ENCODE measurements at places on chromosomes 6 and 20. TPM values are rescaled to one million over a fixed set of nuclear protein-coding genes. Genes with fewer than 3 reads are reported as not detected.

C20orf204 gene
- total RNA-seq: 2.1 TPM

IMPG1 gene
- total RNA-seq: not detected

TTK gene
- total RNA-seq: 25.1 TPM

VAPB gene
- total RNA-seq: 33.1 TPM

EPPIN gene
- not detected for total RNA-seq

SPATS1 gene
- not detected for total RNA-seq

DZANK1 gene
- 2.1 TPM for total RNA-seq

NCOA5 gene
- total RNA-seq: 27.2 TPM

KHDC1 gene
- total RNA-seq: 5.1 TPM

OPN5 gene
- total RNA-seq: not detected

PGC gene
- total RNA-seq: not detected

CCN6 gene
- total RNA-seq: not detected

IER3 gene
- 312 TPM for total RNA-seq

NNAT gene
- 0.29 TPM for total RNA-seq

DPPA5 gene
- total RNA-seq: not detected

KHDRBS2 gene
- total RNA-seq: not detected

CRISP2 gene
- not detected for total RNA-seq

PPP1R3G gene
- 0.04 TPM for total RNA-seq

LINC00237 gene
- total RNA-seq: not detected

CASS4 gene
- 2.7 TPM for total RNA-seq

FNDC11 gene
- 0.08 TPM for total RNA-seq

POM121L2 gene
- not detected for total RNA-seq

HTR1E gene
- total RNA-seq: not detected

HLA-DQB2 gene
- total RNA-seq: 0.36 TPM

NINL gene
- total RNA-seq: 1.6 TPM

ADGRF4 gene
- not detected for total RNA-seq

PNISR gene
- 87.2 TPM for total RNA-seq

APOM gene
- total RNA-seq: 1.9 TPM

FOXP4 gene
- 23.6 TPM for total RNA-seq

FGD2 gene
- total RNA-seq: 1.3 TPM

SLC17A3 gene
- not detected for total RNA-seq

MEA1 gene
- total RNA-seq: 109 TPM

CFAP206 gene
- not detected for total RNA-seq

BACH2 gene
- 55.6 TPM for total RNA-seq

TEAD3 gene
- total RNA-seq: 0.71 TPM

TLDC2 gene
- total RNA-seq: not detected

BANF2 gene
- total RNA-seq: not detected

MYT1 gene
- not detected for total RNA-seq

FAM184A gene
- total RNA-seq: 3.4 TPM

NOX3 gene
- not detected for total RNA-seq

ABHD16B gene
- total RNA-seq: 0.13 TPM

SLCO4A1 gene
- 60.9 TPM for total RNA-seq

OR2B6 gene
- total RNA-seq: not detected

DEFB132 gene
- total RNA-seq: not detected

EBF4 gene
- total RNA-seq: 0.74 TPM

MYCT1 gene
- not detected for total RNA-seq

TXLNB gene
- total RNA-seq: 0.08 TPM

MUC22 gene
- total RNA-seq: not detected

AP5S1 gene
- 13.6 TPM for total RNA-seq

ZNF391 gene
- 3.8 TPM for total RNA-seq

PDSS2 gene
- total RNA-seq: 12.6 TPM

TBP gene
- 29.5 TPM for total RNA-seq

LY6G5B gene
- 20.1 TPM for total RNA-seq

ABT1 gene
- total RNA-seq: 38.7 TPM

FRK gene
- 0.06 TPM for total RNA-seq
